Bronchial epithelial cell (primary cell): ENCODE measurements at places on chromosomes 1 and 21.

DNA sequence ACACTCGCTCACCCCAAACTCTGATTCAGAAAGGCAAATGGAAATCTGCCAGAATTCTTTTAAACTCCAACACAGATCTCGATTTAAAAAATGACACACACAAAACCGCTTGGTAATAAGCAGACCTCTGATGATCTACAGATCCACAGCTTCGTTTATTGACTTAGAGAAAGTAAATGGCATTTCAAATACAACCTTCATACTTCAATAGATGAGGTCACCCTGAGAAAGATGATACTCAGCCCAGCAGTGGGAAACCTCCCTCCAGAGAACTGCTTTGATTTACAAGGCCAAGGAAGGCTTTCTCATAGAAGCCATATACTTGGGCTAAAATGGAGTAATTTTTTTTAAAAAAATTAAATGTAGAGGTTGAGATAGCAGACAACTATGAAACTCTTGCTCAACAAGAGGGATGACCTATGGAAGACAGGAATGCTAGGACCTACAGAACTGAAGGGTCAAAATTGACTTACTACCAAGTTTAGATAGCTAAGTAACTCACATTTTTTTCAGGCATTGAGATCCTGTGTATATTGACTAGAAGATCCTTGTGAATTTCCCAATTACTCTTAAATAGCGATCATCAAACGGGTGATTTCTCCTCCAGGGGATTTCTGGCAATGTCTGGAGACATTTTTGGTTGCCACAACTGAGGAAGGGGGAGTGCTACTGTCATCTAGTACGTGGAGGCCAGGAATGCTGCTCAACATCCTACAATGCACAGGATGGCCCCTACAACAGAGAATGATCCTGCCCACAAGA lies 143.9 kb downstream of the CLIC6 start:
- peak; percentile 93 for DNase-seq

DNA sequence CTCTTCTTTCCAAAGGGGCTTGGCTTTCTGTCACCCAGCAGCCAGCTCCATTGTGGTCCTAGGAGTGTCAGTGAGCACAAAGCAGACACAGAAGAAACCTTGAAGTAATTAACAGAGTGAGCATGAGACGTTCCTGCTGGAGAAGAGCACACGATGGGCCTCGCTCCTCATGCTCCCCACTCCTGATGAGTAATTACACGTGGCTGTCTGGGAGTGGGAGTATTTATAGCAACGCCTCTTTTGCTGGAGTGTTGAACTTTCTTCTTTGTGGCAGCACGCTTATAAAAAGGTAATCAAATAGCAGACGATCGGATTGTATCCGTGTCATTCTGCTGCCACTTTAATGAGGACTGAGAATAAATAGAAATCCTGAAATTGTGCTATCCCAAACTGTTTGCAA lies 185.8 kb downstream of the CAMTA1 start:
- DNase-seq, result no peak

DNA sequence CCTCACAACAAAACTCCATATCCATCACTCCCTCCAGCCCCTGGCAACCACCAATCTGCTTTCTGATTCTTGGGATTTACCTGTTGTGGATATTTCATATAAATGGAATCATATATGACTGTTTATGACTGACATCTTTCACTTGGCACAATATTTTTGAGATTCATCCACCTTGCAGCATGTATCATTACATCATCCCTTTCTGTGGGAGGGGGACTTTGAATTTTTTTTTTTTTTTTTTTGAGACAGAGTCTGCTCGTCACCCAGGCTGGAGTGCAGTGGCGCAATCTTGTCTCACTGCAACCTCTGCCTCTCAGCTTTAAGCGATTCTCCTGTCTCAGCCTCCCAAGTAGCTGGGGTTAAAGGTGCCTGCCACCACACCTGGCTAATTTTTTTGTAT lies 128.2 kb downstream of the ITSN1 start:
- no peak for DNase-seq

GRCh38 chr1:156963621-156964020 lies 43.2 kb downstream of the LRRC71 start:
- DNase-seq, result no peak

DNA sequence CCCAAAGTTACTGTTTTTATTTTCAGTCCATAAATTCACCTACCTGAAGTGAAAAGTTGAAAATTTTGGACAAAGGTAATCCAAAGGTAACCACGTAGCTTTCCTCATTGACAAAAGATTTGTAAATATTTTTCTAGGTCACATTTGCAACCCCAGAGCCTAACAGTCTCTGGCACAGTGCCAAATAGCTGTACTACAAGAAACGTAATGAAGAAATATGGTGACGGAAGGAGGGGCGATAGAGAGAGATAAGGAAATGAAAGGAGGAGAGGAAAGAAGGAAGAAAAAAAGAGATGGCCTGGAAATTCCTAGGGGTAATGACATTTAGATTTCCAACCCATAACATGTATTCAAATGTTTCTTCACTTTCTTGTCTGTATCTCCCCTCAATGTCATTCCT lies 159.4 kb downstream of the BARHL2 start:
- DNase-seq, result no peak

GRCh38 chr1:218274511-218274910 lies 10.6 kb upstream of the RRP15 start:
- no peak for DNase-seq

DNA sequence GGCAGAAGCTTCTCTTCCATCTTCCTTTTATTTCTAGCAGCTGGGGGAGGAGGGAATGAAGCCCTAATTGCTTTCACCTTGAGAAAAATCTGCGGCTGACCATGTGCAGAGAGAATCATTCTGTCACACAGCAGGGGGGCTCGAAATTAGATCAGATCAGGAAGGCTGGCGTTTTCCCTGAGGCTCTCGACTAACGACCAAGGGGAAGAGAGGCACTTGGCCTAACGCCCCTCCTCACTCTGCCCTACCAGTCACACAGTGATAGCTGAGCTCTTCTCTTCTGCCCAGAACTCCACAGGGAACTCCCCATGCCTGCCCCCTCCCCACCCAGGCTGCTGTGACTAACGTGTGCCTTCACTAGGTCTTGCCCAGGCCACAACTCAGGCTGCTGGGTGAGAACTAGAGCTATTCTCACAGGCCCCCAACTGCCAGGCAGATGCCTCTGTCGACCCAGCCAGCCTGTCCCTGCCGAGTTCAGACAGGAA lies 26.5 kb upstream of the KHDRBS1 start:
- DNase-seq, result no peak

DNA sequence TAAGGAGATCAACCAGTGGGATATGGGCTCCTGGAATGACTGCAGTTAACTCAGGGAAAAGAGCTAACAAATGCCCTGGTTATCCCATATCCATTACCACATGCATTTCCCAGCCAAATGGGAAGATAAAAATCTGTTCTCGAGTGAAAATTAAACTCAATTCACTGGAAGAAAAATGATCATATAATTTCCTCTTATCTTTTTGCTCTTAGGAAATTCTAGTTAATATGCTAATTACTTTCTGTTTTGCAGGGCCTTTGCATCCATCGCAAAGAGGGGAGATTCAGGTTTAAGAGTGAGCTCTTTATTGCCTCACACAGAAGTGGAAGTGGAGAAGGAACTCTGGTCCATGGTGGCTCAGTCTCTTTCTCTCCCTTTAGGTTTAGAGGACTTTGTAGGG lies 3.9 kb upstream of the IL24 start:
- DNase-seq, result no peak

GRCh38 chr1:43367026-43367903 lies 546 bp downstream of the ELOVL1 start:
- DNase-seq, result peak; percentile 61
